ENCODE measurements at places on chromosomes 13 and 19.

DNA sequence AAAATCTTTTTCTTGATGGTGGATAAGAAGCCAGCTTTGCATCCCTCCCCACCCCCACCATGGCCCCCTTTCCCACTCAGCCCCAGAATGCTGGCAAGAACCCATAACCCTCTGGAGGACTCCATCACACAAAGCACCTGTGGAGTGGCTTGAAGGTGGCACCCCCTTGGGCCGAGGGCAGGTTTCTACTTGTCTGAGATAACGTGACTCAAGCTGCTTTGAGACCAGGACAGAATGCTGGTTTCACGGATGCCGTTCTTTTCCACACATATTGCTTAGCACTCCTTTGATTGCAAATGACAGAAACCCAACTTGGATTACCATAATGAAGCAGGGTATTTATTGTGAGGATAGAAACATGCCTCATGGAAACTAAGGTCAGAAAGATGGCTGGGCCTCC lies 82.2 kb downstream of the LACC1 start:
- DNase-seq = no peak

- DNase-seq = no peak
These were observed 169.1 kb downstream of the SHISA2 start for GRCh38 chr13:25882466-25883357.

DNA sequence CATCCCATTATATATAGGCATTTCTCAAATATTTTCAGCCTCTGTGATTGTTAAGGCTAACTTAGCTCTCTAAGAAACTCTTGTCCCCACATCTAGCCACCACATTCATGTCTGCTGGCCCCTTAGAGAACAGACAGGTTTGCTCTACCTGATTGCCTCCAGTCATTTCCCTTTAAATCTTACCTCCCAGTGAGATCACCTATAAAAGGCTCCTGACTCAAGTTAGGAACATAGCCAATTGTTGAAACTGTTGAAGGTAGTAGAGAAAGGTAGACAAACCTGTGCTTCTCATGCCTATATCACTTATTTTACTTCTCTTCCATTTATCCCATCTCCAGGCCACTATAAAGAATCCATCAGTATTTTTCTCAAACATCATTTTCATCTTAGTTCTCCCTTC lies 771.4 kb downstream of the DIAPH3 start:
- DNase-seq = no peak

GRCh38 chr13:29958476-29958875 lies 108.1 kb upstream of the UBL3 start:
- DNase-seq = no peak

DNA sequence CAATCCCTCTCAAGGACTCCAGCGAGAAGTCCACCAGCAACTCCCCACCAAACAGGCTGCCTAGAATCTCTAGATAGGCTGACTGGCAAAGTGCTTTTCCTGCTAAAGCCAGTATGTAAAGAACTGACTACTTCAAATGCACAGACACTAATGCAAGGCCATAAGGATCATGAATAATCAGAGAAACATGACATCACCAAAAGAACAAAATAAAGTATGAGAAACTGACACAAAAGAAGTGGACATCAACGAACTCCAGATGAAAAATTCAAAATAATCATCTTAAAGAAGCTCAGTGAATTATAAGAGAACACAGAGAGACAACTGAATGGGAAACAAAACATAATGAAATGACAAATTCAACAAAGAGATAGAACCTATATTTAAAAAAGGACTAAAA lies 26.4 kb upstream of the CD70 start:
- no peak for DNase-seq

- DNase-seq = no peak
These were observed 3.5 kb downstream of the KEAP1 start for GRCh38 chr19:10499550-10500246.

DNA sequence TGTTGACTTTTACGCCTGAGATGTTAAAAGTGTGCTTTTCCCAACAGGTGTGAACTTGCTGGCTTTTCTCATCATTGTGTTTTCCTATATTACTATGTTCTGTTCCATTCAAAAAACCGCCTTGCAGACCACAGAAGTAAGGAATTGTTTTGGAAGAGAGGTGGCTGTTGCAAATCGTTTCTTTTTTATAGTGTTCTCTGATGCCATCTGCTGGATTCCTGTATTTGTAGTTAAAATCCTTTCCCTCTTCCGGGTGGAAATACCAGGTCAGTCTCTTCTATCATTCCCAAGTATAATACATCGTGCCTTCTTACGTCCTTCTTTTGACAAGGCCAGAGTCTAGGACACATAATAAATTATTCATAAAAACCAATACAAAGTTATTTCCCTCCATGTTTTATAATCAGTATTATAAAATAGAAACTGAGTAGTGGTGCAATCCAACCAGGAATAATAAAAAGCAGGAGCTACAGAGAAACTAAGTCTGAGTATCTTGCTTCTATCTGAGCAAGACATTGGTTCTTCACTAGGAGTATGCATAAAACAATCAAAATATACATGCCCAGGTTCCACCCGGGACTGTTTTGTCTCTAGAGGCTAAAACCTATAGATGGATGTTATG lies 57.9 kb downstream of the RXFP2 start:
- DNase-seq = no peak

GRCh38 chr13:76014406-76015318 lies 378.5 kb downstream of the LMO7 start:
- no peak for DNase-seq

DNA sequence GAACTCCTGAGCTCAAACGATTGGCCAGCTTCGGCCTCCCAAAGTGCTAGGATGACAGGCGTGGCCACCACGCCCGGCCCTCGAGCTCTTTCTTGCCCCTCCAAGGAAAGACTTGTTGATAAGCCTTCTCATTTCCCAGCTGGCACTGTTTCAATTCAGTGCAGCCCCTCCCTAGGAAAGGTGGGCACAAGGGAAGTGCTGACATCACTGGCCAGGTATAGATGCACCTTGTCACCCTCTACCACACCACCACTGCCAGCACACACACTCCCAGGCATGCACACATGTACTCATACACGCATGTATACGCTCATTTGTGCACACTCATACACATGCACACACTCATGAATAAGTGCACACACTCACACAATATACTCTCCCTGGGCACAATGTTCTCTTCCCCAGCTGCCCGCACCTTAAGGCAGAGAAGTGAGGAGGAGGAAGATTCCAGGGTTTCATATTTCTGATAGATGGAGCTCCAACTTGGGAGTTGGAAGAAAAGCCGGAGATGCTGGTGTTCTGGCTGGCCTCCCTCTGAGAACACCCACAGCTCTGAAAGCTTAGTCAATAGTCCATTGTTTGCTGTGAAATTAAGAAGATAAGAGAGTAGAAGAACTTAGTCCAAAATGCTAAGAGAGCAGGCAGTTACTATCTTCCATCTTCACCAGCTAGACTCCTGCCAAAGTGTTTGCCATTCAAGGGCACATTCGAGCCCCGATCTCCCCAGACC lies 196.7 kb downstream of the FOXO1 start:
- no peak for DNase-seq

DNA sequence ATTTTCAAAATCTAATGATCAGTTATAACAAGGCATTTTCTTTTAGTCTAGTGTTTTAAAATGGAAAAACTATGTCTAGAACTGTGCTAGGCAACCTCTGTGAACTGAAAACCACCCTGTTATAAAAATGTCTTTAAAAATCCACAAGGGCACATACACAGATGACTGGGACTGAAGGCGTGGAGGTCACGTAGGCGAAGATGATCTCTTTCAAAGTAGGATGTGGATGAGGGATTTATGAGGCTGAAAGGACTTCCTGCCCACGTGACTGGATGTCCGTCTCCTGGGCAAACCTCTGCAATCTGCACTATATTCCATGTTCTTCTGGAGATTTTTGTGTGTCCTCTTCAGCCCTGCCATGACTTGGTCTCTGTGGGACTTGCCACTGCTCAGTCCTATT lies 84.2 kb upstream of the ZNF536 start:
- DNase-seq = no peak

GRCh38 chr19:36246006-36246481 lies 31.1 kb downstream of the ZNF146 start:
- DNase-seq = no peak

DNA sequence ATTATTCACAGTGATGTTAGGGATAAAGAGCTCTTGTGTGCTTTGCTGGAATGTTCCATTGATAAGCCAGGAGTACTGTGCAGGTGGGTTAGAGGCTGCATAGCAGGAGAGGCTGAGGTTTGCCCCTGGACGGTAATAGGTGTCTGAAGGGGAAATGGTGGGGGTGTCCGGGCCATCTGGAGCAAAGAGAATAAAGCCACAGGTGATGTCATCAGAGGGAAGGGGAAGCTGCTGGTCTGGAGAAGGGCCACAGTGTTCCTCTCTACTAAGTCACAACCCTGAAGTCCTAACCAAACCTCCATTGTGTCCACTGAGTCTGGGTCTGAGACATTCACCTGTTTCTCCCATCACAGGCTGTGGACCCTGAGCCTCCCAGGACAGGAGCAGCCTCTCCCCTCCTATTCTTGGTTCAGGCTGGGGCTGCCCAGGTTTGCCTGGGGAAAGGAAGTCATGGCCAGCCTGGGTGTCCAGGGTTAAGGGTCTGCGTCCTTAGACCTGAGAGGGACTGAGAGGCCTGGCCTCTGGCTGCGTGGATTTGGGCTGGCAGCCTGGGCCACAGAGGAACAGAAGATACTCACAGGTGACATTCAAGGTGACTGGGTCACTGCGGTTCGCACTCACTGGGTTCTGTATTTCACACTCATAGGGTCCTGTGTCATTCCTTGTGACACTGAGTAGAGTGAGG lies 6.8 kb downstream of the CEACAM1 start:
- DNase-seq = peak; percentile 58

DNA sequence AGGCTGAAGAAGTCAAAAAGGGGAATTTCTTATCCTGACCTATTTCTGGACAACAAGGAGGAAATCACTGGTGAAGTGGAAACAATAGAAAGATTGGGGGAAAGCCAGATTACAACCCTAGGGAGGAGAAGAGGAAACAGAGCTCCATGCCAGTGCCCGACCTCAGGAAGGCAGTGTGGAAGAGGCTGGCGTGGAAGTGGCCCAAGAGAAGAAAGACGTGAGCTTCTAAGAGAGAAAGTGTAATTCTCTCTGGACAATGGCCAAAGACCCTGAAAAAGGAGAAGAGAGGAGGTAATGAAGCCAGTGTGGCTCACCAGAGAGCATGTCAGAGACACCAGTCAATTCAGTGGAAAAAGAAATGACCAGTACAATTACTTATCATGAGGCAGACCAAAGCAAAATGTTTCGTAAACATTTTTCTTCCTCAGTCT lies 52.6 kb upstream of the URAD start:
- no peak for DNase-seq
